ENCODE measurements at places on chromosomes 2 and 18.

GRCh38 chr2:233079953-233080835, 20.1 kb downstream of the INPP5D start:
- DNase-seq: no peak

DNA sequence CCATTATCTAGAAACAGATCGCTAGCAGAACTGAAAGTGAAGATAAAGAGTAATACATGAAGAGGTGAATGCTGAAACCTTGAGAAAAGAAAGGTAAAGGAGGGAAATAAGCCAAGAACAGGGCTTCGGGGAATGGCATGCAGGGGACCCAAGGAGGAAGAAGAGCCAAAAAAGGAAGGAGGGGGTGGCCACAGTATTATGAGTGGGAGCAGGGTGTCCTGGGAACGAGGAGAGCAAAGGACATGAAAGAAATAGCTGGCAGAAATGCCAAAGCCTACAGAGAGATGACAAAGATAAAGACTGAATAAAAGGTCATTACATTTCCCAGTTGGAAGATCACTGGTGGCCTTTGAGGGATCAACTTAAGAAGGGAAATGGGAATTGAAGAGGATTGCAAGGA, 82.9 kb downstream of the ACTR3 start:
- DNase-seq: no peak

- no peak for DNase-seq
Measured at GRCh38 chr2:241895712-241896641, 26.4 kb downstream of the RTP5 start.

DNA sequence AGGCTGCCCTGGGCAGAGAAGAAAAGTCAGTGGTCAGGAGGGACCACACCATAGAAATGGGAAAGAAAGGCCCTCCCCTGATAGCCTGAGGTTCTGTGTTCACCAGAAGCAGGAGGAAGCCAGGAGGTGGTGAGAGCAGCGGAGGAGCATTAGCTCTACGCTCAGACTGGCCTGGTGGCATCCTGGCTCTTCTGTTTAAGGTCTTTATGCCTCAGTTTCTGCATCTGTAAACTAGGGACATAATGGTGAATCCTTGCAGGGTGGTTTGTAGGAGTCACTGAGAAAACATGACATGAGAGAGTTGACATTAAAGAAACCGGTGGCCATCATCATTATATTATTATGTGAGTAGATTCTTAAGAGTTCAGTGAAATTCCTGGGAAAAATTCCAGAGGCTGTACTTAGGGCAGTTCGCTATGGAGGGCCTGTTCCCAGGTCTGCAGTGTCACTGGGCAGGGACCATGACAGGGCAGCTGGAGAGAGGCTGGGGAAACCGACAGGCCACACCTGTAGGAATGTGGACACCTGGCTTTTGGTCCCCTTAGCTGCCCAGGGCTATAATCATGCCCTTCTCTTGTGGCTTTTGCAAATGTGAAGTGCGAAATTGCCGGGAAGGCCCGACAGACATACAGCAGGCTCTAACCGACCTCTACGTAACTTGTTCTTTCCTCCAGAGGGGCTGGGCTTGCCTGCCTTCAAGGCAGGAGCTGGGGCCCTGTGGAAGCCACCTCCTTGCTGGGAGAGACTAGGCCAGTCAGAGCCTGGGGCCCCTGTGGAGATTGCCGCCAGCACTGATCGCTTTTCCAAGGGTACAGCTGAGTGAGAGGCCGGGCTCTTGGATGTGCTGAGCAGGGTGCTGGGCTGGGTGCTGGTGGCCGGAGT, 31.0 kb downstream of the GLI2 start:
- DNase-seq: no peak

All from stimulated activated CD4-positive, alpha-beta T cell treated with anti-CD3 and anti-CD28 coated beads, Interleukin-12 subunit alpha, Interleukin-12 subunit beta, amount 100 ng/mL, for 4 hours (primary cell).